ENCODE measurements at places on chromosomes 7 and 10. TPM values are rescaled to one million over a fixed set of nuclear protein-coding genes. Genes with fewer than 3 reads are reported as not detected.

Gene CCDC6
- 65.7 TPM for total RNA-seq

GRCh38 chr7:70598976-70599375 is 533.0 kb upstream of the GALNT17 start:
- peaks cover 13% of the 10 kb centered on the region for H3K4me1 ChIP-seq
- no peak overlapping the region for H3K4me3 ChIP-seq

DNA sequence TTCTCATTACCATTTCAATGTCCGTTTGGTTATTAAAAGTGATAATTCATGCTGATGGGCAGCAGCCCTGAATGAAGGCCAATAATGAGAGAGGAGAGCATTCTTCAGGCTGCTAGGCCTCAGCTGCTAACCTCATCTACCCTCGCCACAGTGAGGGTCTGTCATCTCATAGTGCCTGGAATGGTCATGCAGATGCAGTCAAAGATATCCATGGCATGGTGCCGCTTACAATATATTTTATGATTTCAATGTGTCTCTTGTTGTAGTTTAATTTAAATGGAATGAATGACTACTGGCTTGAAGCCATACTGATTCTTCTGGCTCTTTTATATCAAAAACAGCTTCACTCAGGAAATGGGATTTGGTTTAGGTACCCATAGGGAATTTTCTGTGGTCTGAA is 126.9 kb downstream of the SLC16A9 start:
- H3K4me1 ChIP-seq = no peaks in the 10 kb centered on the region
- no peak overlapping the region for H3K27ac ChIP-seq

DNA sequence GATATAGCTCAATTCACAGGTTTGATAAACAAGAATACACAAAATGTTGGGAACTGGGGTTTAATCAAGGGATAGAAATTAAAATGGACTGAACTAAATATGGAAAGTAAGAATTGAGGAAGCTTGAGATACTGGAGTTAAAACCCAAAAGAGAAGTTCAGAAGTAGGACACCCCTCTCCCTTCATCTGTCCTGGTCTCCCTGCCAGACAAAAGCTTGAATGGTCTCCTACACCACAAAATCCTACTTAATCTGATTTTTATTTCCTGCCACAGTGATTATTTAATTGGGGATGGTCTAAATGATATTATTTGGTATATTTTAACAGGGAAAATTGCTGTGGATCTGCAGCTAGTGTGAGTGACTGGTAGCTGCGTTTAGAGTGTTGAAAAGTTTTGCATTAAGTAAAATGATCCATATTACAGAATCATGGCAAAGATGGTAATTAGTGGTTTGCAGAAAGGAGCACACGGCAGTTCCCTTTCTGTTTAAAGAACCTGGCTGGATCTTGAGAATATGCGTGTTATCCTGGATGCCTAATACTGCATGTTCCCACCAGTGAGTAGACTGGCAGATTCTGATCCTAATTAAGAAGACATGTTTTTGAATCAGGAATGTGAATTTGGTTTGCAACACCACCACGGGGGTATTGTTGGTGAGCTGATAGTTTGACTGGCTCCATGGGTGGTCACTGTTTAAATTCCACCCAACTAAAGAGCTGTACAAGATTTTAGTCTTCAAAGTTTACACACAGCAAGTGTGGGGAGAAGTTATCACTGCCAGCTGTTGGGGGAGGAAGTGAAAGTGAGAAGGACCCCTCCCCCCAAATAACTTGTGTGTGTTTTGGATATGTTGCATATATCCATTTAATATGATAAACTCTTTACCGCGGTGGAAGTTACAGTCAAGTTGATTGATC is 5.5 kb downstream of the RBM20 start:
- H3K4me1 ChIP-seq = peaks cover 5% of the 10 kb centered on the region
- no peak for DNase-seq
- H3K27ac ChIP-seq = no peak overlapping the region
- H3K27me3 ChIP-seq = peaks cover 34% of the 10 kb centered on the region
- H3K36me3 ChIP-seq = no peaks in the 10 kb centered on the region

- no peak for DNase-seq
- H3K27me3 ChIP-seq = no peaks in the 10 kb centered on the region
- no peak overlapping the region for H3K27ac ChIP-seq
- H3K36me3 ChIP-seq = no peaks in the 10 kb centered on the region
- no peak overlapping the region for H3K4me3 ChIP-seq
- no peaks in the 10 kb centered on the region for H3K4me1 ChIP-seq
Measured at GRCh38 chr10:116588995-116589394, 1.8 kb upstream of the PNLIPRP1 start.

GRCh38 chr7:8699875-8700624 is 266.6 kb downstream of the NXPH1 start:
- H3K27me3 ChIP-seq = no peaks in the 10 kb centered on the region
- no peaks in the 10 kb centered on the region for H3K4me1 ChIP-seq
- no peak overlapping the region for H3K27ac ChIP-seq

Gene CAV1
- not detected for total RNA-seq

- H3K36me3 ChIP-seq = no peaks in the 10 kb centered on the region
- H3K27ac ChIP-seq = no peak overlapping the region
- peaks cover 6% of the 10 kb centered on the region for H3K27me3 ChIP-seq
- DNase-seq = no peak
Measured at GRCh38 chr10:77268721-77269120, 368.9 kb downstream of the KCNMA1 start.

Gene H2BK1
- total RNA-seq = not detected

- DNase-seq = no peak
- H3K27ac ChIP-seq = no peak overlapping the region
- no peaks in the 10 kb centered on the region for H3K36me3 ChIP-seq
- no peaks in the 10 kb centered on the region for H3K4me1 ChIP-seq
Measured at GRCh38 chr7:121116396-121116795, 127.9 kb downstream of the CPED1 start.

- H3K27ac ChIP-seq = no peak overlapping the region
- no peak for DNase-seq
- H3K27me3 ChIP-seq = peaks cover 40% of the 10 kb centered on the region
- peaks cover 5% of the 10 kb centered on the region for H3K36me3 ChIP-seq
Measured at GRCh38 chr10:118394301-118395200, 52.4 kb upstream of the FAM204A start.

DNA sequence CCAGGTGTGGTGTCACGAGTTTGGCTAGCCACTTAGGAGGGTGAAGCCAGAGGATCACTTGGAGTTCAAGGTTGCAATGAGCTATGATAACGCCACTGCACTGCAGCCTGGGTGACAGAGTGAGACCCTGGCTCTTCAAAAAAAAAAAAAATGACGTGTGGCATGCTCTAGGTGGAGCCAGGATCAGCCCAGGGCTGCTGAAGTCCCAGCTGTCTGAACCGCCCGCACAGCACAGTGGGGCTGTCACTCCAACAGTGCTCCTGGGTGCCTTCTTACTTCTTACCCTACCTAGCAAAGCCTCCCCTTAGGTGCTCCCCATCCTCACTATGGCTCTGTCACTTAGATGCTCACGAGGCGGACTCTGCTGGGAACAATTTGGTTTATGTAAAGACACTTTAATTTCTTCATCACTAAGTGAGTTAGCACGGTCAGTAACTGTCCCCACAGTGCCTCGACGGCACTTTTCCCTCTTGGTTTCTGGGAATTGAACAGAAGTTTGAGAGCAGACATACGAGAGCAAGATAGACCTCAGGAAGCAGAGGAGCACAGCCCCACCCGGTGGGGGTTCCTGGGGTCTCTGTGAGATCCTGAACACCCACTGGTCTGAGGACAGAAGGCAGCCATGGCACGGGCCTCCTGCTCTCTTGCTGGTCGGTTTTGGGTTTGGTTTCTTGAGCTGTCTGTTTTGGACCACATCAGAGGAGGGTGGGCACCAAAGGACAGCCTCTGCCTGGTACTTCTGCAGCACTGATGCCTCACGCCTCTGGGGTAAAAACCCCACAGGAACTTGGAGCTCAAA is 66.2 kb upstream of the BTBD16 start:
- H3K4me1 ChIP-seq = no peaks in the 10 kb centered on the region
- DNase-seq = no peak
- no peak overlapping the region for H3K4me3 ChIP-seq
- H3K27ac ChIP-seq = no peak overlapping the region
- H3K36me3 ChIP-seq = no peaks in the 10 kb centered on the region

Gene GJC3
- not detected for total RNA-seq

- no peak for DNase-seq
- no peaks in the 10 kb centered on the region for H3K36me3 ChIP-seq
- H3K4me3 ChIP-seq = no peak overlapping the region
- no peak overlapping the region for H3K27ac ChIP-seq
- peaks cover 77% of the 10 kb centered on the region for H3K27me3 ChIP-seq
Measured at GRCh38 chr10:3009341-3009740, 58.0 kb upstream of the PFKP start.

GRCh38 chr7:110007320-110008063 is 1083.4 kb upstream of the LRRN3 start:
- no peaks in the 10 kb centered on the region for H3K4me1 ChIP-seq
- no peak overlapping the region for H3K4me3 ChIP-seq
- no peaks in the 10 kb centered on the region for H3K36me3 ChIP-seq
- DNase-seq = no peak
- H3K27ac ChIP-seq = no peak overlapping the region

- H3K27me3 ChIP-seq = peaks cover 30% of the 10 kb centered on the region
- H3K27ac ChIP-seq = no peak overlapping the region
- H3K4me1 ChIP-seq = peaks cover 9% of the 10 kb centered on the region
- no peaks in the 10 kb centered on the region for H3K36me3 ChIP-seq
- no peak overlapping the region for H3K4me3 ChIP-seq
- no peak for DNase-seq
Measured at GRCh38 chr7:151174246-151175046, 7.0 kb upstream of the GBX1 start.

Gene ASNS
- total RNA-seq = 45.0 TPM

GRCh38 chr7:42154173-42154572 is 82.8 kb downstream of the GLI3 start:
- H3K4me3 ChIP-seq = no peak overlapping the region
- H3K36me3 ChIP-seq = no peaks in the 10 kb centered on the region
- H3K27me3 ChIP-seq = peaks cover 6% of the 10 kb centered on the region
- H3K4me1 ChIP-seq = no peaks in the 10 kb centered on the region
- no peak overlapping the region for H3K27ac ChIP-seq

Gene TET1
- 0.45 TPM for total RNA-seq

GRCh38 chr10:3805201-3805790 is 20.3 kb upstream of the KLF6 start:
- no peaks in the 10 kb centered on the region for H3K36me3 ChIP-seq
- DNase-seq = peak; percentile 80
- H3K4me3 ChIP-seq = peak overlapping the region; percentile 83
- peaks cover 55% of the 10 kb centered on the region for H3K4me1 ChIP-seq
- H3K27me3 ChIP-seq = no peaks in the 10 kb centered on the region

- no peaks in the 10 kb centered on the region for H3K36me3 ChIP-seq
- peaks cover 23% of the 10 kb centered on the region for H3K27me3 ChIP-seq
- H3K4me1 ChIP-seq = no peaks in the 10 kb centered on the region
- no peak overlapping the region for H3K27ac ChIP-seq
Measured at GRCh38 chr7:156560696-156561095, 79.9 kb upstream of the RNF32 start.

Gene TFPI2
- not detected for total RNA-seq

GRCh38 chr10:63217120-63217605 is 84.0 kb downstream of the NRBF2 start:
- H3K36me3 ChIP-seq = peaks cover 14% of the 10 kb centered on the region
- no peak for DNase-seq
- peaks cover 50% of the 10 kb centered on the region for H3K4me1 ChIP-seq
- H3K27me3 ChIP-seq = no peaks in the 10 kb centered on the region
- H3K27ac ChIP-seq = no peak overlapping the region
- H3K4me3 ChIP-seq = peak overlapping the region; percentile 12

- peaks cover 10% of the 10 kb centered on the region for H3K4me1 ChIP-seq
- no peak overlapping the region for H3K27ac ChIP-seq
- no peaks in the 10 kb centered on the region for H3K36me3 ChIP-seq
- no peak for DNase-seq
- H3K4me3 ChIP-seq = no peak overlapping the region
Measured at GRCh38 chr10:124036746-124037145, 56.7 kb downstream of the CHST15 start.

GRCh38 chr10:123774132-123774742 is 108.1 kb downstream of the GPR26 start:
- DNase-seq = no peak
- peaks cover 25% of the 10 kb centered on the region for H3K36me3 ChIP-seq
- peaks cover 25% of the 10 kb centered on the region for H3K4me1 ChIP-seq
- no peak overlapping the region for H3K4me3 ChIP-seq
- peak overlapping the region; percentile 93 for H3K27ac ChIP-seq

DNA sequence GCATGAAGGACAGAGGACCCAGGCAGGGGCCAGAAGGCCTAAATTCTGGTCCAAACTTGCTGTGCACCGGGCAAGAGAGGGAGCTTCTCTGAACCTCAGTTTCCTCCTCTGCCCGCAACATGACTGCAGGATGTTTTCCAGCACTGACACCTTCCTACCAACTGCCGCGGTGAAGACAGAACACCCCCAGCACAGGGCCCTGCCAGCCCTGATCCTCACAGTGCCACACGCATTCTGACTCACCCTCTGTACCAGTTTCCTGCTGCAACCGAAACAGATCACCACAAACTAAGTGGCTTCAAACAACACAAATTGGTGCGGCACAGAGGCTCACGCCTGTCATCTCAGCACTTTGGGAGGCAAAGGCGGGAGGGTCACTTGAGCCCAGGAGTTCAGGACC is 18.1 kb downstream of the MAD1L1 start:
- H3K27ac ChIP-seq = no peak overlapping the region
- no peaks in the 10 kb centered on the region for H3K4me1 ChIP-seq

Gene GHRHR
- not detected for total RNA-seq

GRCh38 chr7:42522227-42522991 is 285.4 kb upstream of the GLI3 start:
- no peaks in the 10 kb centered on the region for H3K27me3 ChIP-seq
- no peaks in the 10 kb centered on the region for H3K36me3 ChIP-seq
- no peak overlapping the region for H3K4me3 ChIP-seq
- H3K4me1 ChIP-seq = no peaks in the 10 kb centered on the region
- H3K27ac ChIP-seq = no peak overlapping the region

DNA sequence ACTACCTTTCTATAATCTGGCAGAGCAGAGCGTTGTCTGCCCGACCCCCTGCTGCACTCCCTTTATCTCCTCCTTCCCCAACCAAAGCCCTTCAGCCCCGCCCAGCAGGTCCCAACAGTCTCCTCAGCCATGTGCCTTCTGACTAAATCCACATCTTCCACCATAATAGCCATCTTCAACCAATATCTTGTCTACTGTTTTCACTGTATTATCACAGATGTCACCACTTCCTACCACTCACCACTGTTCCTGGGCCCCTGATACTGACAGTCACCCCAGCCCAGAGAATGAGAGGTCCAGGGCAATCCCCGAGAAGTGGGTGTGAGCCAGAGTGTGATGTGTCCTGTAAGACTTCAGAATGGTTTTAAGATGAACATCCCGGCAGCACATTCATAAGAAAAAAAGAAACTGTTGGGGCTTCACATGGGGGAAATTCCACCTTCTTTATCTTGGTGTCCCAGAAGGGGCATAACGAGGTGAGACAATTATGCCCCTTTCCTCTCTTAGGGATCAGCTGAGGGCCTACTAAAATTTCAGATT is 25.3 kb downstream of the CCDC6 start:
- peak; percentile 93 for DNase-seq
- peak overlapping the region; percentile 88 for H3K27ac ChIP-seq
- H3K27me3 ChIP-seq = no peaks in the 10 kb centered on the region
- peaks cover 82% of the 10 kb centered on the region for H3K4me1 ChIP-seq
- H3K4me3 ChIP-seq = peak overlapping the region; percentile 78

Data from natural killer cell treated with Interleukin-12 subunit alpha and Interleukin-12 subunit beta and Interleukin-15 and Interleukin-18, amount 100 ng/mL, for 72 hours (primary cell).